ENCODE measurements at places on chromosomes 7 and 10.
A peak's percentile ranks its signal among the peaks of the same experiment; 100 is the strongest.

DNA sequence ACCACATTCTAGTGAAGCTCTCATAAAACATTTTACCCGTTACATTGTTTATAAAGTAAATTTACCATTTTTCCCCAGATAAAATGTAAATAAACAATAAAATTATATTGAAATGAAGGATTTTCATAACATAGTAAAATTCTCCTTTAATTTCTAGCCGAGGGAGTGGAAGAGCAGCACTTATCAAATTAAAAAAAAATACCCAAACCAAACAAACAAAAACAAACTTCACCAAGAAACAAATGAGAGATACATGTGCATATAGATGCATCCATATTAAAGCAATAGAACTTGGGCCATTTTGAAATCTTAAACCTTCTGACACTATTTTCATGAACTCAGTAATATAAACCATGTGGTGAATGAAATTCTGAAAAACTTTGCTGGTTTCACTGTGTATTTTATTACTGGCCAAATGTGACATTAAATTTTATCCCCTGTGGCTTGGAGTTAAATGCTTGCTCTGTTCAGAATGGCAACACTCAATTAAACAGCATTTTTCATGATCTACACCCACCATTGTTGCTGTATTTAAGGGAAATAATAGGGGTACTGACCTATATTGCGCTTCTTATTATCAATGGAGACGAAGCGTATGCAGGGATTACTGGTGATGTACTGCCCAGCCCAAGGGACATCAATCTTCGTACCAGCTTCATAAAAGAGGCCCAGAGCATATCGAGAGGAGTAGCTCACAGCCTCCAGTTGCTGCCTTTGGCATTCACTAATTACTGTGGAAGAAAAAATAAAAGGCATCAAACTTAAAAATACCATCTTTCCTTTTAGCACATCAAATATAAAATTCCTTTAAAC lies 220.9 kb downstream of the RNLS start:
- no peak for DNase-seq

DNA sequence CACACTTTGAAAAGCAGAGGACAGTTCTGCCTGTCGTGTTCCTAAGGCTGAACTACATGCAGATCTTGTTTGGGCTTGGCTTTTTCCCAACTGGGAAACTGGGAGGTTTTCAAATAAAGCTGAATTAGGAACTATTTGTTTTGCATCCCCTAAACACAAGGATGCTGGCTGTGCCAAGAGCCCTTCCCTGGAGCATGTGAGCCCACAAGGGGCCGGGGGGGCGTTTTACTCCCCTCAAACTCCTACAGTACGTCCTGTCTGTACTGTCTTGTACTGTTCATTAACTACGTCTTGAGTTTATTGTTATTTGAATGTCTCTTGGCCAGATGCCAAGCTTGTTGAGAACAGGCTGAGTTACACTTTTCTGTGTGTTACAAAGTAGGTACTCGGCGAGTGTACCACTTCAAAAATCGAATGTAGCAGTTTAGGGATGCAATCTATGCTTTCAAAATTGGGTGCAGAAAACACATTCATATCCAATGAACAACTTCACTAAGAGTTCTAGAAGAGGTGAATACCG lies 94.9 kb downstream of the GFRA1 start:
- no peak for DNase-seq

DNA sequence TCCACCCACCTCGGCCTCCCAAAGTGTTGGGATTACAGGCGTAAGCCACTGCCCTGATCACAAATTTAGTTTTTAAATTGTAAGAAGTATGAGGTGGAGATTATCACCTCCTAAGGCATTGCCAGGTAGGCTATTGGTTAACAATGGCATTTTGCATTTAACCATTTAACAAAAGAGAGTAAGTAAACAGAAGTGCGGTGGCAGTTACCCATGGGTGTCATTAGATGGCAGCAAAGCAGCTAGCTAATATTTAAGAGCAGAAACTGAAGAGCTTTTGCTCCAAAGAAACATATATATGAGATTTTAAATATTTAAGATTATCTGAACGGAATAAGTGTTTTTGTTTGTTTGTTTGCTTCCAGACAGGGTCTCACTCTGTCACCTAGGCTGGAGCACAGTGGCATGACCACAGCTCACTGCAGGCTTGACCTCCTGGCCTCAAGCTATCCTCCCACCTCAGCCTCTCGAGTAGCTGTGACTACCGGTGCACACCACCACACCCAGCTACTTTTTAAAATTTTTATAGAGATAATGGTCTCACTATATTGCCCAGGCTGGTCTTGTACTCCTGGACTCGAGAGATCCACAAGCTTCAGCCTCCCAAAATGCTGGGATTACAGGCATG lies 325.5 kb upstream of the C7orf33 start:
- DNase-seq: no peak

GRCh38 chr7:66075590-66076461 lies at the start of gene ASL:
Gene ASL (plus strand): TSS chr7:66075819. CDS start chr7:66076082, 263 bp downstream.
- peak; percentile 84 for DNase-seq

DNA sequence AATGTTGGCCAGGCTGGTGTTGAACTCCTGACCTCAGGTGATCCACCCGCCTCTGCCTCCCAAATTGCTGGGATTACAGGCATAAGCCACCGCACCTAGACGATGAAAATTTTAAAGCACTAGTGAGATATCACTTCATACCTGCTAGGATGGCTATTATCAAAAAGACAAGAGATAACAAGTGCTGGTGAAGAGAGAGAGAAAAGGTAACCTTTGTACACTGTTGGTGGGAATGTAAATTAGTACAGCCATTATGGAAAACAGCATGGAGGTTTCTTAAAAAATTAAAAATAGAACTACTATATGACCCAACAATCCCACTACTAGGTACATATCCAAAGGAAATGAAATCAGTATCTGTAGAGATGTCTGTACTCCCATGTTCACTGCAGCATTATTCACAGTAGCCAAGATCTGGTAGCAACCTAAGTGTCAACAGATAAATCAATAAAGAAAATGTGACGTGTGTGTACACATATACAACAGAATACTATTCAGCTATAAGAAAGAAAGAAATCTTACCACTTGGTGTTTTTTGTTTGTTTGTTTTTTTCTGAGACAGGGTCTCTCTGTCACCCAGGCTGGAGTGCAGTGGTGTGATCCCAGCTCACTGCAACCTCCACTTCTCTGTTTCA lies 12.5 kb downstream of the MMS19 start:
- DNase-seq: no peak

DNA sequence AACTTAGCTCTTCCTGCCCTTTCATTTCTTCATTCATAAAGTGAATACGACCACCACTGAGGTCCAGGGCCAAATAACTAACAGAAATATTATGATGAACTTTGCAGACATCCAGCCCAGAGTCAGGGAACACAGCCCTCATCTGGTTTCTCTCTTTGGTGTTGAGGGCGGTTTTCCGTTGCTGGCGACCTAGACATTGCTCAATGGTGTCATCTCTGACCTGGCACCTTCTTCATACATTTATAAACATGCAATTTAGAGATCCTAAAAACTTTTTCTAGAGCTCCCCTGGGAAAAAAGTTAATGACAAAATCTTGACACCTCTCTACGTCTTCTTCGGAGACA lies 324 bp upstream of the TET1 start:
- DNase-seq: peak; percentile 45

- DNase-seq: no peak
These were observed 370.1 kb downstream of the IPMK start for GRCh38 chr10:57897611-57898010.

DNA sequence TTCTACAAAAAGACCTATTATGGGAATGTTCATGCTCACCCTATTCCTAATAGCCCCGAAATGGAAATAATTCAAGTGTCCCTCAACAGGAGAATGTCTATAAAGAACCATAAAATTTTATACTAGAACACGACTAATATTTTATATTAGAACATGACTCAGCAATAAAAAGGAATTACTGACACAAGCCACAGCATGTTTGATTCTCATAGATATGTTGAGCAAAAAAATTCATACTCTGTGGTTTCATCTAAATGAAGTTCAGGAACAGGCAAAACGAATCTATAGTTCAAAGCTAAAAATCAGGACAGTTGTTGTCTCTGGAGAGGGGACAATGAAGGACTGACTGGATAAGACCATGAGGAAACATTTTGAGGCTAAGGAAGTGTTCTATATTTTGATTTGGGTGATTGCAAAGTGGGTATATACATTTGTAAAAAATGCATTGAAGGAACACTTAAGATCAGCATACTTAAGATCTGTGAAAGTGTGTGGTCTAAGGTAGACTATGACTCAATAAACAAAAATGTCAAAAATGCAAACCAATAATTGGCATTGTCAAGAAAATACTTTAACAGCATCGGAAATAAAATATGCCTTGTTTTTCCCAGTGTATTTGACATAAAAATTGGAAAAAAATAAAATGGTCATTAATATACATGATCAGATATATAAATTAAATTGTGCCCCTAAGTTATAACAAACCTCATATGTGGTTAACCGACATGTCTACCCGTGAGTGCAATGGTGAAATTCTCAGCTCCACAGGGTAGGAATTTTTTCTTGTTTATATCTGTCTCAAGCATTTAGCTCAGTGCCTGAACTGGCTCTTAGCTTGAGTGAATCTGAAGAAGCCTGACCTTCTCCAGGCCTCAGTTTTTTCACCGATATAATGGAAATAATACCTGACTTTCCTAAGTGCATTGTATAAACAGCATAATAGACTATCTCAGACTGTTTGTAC lies 124.9 kb upstream of the CTTNBP2 start:
- DNase-seq: no peak

DNA sequence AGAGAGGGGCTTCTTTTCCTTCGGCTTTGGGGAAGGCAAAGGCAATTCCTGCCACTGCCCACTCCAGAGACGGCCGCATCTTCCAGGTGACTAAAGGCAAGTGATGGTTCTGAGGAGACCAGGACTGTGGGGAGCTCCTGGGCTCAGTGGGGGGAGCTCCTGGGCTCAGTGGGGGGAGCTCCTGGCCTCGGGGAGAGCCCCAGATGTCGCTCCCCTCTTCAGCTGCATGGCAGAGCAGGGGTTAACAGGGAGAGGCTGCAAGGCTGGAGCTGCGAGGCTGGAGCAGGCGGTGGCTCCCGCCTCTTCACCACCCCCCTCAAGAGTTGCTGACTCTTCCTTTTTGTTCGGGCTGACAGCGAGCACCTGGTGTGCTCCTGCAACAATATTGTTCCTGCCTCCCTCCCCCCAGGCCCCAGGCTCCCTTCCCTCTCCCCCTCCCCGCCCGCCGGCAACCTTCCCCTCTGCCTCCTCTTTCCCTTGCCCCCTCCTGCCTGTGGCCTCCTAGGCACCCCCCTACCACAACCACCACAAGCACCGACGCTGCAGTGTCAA lies 56.3 kb upstream of the LBX1 start:
- no peak for DNase-seq

DNA sequence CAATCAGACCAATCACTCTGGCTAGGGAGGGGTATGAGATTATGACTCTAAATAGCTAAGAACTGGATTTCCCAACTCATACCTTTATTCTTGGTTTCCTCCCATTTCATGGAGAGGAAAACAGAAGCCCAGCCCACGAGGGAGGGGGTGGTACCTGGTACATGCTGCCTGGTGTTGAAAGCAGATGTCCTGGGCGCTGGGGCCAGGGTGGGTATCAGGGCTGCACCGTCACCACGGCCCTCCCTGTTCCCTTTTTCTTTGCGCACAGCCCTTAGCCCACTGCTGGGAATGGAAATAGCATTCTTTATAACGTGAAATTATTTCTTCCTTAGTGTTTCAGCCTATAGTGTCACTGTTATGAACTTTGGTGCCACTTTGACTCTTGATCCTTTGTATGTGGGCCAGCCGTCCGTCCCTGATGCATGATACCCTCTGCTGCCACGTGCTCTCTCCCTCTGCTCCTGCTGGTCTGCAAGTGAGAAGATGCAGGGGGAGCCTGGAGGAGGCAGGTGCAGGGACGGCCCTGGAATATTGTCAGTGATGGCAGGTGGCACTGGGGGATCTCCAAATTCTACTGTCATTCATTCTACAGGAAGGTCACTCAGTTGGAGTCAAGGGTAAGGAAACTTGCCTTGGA lies 158.5 kb downstream of the CDH23 start:
- no peak for DNase-seq

GRCh38 chr7:2114052-2114451 lies 118.7 kb downstream of the MAD1L1 start:
- DNase-seq: no peak

DNA sequence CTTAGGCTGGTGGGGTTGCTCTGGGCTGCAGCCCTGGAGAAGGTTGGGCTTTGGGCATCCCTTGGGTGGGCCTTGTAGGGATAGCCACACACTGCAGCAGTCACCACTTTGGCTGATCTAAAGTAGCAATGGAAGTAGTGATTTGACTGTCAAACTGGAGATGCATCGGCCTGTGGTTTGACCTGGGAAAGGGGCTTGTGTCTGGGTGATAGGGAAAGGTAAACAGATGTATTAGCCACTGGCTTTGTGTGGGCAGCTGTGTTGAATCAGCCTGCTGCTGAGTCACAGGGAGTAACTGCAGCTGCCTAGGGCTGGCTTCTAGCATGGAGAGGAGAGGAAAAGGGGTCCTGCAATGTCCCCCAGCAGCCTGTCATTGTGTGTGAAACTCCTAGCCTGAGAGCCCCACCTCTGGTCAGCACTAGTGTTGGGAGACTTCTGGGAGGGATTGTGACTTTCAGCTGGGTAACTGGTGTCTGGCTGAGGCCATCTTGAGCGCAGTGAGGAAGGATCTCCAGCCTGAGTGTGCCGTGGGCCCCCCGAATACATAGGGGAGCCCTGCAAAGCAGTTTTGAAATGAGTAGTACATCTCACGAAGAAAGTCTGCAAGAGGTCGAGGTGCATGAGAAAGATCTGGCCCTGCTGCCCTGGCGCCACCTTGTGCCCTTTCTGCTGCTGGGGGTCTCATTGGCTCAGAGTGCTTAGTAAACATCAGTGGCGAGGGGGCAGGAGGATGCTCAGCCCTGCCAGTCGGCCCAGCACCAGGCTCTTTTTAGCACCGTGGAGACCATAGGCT lies 117.3 kb downstream of the FANK1 start:
- DNase-seq: no peak

DNA sequence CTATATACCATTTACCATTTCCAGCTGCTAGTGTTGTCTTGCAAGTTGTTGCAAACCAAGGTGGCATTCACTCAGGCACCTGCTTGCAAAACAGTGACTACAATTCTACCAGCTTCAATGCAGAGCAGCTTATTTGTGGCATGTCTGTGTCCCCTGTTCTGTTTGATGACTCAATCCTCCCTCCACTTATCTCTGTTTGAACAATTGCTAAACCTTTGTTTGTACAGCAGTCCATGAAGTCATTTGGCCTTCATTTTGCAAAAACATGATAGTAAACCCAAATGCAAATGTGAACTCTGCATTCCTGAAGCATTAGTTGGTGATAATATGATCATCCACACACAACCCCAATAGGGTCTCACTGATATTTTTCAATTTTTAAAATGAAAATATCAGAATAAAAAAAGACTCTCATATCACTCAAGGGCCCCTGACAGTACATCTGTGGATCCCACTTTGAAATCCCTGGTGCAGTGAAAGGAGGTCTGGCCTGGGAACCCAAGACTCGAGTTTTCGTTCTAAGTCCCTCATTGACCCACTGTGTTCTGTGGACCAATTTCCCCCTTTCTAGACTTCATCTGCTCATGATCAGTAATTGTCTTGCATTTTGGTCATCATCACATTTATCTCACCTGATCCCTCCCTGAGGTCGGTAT lies 425.4 kb downstream of the RPS24 start:
- DNase-seq: no peak

- no peak for DNase-seq
These were observed 1.8 kb downstream of the CCDC6 start for GRCh38 chr10:59904426-59905065.

Measured in KG1 (cell line).